B cell (primary cell): ENCODE measurements at places on chromosomes 1 and 21. TPM values are rescaled to one million over a fixed set of nuclear protein-coding genes. Genes with fewer than 3 reads are reported as not detected.
A peak's percentile ranks its signal among the peaks of the same experiment; 100 is the strongest.

- peaks cover 22% of the 10 kb centered on the region for H3K27me3 ChIP-seq
- no peak overlapping the region for H3K4me3 ChIP-seq
- H3K4me1 ChIP-seq, result peaks cover 7% of the 10 kb centered on the region
- no peak for DNase-seq
Measured at GRCh38 chr1:230430499-230430898, 4.4 kb upstream of the PGBD5 start.

GRCh38 chr1:205595435-205595834, 36.4 kb downstream of the ELK4 start:
- H3K27ac ChIP-seq, result no peak overlapping the region
- H3K4me3 ChIP-seq, result no peak overlapping the region
- H3K27me3 ChIP-seq, result no peaks in the 10 kb centered on the region
- peak; percentile 46 for DNase-seq
- H3K4me1 ChIP-seq, result peaks cover 47% of the 10 kb centered on the region
- peaks cover 3% of the 10 kb centered on the region for H3K36me3 ChIP-seq

- no peak for DNase-seq
- H3K36me3 ChIP-seq, result peaks cover 3% of the 10 kb centered on the region
- H3K27me3 ChIP-seq, result no peaks in the 10 kb centered on the region
- no peak overlapping the region for H3K4me3 ChIP-seq
- no peak overlapping the region for H3K27ac ChIP-seq
- H3K4me1 ChIP-seq, result peaks cover 55% of the 10 kb centered on the region
Measured at GRCh38 chr21:41428847-41429246, 2.8 kb downstream of the MX1 start.

DNA sequence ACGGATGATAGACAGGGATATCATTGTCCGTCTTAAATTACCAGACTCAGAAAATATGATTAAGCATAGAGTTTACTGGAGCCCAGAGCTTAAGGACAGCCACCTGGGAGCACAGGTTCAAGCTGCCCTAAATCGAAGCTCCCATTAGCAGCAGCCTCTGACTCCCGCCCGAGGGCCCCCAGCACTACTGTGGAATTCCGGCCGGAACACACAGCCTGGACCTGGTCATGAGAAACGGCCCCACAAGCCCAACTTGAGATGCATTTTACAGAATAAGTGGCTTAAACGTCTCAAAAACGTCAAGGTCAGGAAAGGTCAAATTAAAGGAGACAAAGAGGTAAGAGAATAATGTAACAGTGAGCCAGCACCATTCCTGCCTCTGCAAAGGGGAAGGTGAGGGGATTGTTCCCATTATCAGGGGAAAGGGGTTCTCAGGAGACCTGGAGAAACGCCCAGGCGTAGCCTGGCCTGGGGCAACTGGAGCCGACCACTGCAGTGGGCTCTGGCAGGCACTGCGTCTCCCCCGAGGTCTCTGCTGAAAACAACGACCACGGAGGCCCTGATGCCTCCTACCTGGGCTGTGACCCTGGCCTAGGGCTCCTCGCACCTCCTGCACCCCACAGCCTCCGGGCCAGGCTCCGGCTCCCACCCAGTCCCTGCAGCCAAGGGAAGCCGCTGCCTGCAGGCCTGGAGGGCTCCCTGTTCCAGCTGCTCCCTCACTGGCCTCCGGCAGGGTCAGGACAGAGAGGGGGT, 11.5 kb upstream of the COL6A1 start:
- peaks cover 28% of the 10 kb centered on the region for H3K4me1 ChIP-seq
- H3K27me3 ChIP-seq, result peaks cover 34% of the 10 kb centered on the region
- H3K4me3 ChIP-seq, result no peak overlapping the region
- no peak for DNase-seq

DNA sequence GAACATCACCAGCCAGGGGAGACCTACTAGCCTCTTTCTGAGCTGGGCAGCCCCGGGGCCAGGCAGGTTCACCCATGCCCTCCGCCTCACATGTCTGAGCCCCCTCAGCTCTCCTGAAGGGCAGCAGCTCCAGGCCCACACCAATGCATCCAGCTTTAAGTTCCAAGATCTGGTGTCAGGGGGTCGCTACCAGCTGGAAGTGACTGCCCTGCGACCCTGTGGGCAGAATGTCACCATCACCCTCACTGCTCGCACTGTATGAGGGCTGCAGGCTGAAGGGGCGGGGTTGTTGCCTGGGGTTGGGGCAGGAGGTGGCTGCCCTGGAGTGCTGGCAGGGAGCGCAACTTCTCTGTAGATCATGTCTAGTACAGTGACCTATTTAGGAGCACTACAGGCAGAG, 8.5 kb upstream of the PTPN7 start:
- H3K36me3 ChIP-seq, result no peaks in the 10 kb centered on the region
- H3K4me1 ChIP-seq, result peaks cover 28% of the 10 kb centered on the region
- no peak for DNase-seq
- no peak overlapping the region for H3K27ac ChIP-seq

DNA sequence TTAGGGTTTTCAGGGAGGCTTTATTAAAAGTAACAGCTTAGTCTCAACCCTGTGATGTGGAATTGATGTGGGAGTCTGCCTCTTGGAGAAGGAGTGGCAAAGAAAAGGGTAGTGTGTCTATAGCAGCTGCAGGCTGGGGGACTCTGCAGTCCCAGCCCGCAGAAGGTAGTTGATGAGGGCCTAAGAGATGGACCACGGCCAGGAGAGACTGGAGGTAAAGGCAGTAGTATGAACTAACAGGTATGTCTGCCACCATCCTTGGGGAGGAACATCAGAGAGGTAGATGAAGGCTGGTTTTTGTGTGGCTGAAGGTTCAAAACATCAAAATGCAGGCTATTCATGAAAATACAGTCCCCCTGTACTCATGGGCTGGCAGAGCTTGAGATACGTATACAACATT, 112.1 kb downstream of the KCTD3 start:
- H3K27me3 ChIP-seq, result no peaks in the 10 kb centered on the region
- no peak for DNase-seq
- no peaks in the 10 kb centered on the region for H3K36me3 ChIP-seq
- H3K27ac ChIP-seq, result no peak overlapping the region
- no peaks in the 10 kb centered on the region for H3K4me1 ChIP-seq
- H3K4me3 ChIP-seq, result no peak overlapping the region

- H3K27ac ChIP-seq, result no peak overlapping the region
- H3K27me3 ChIP-seq, result no peaks in the 10 kb centered on the region
- H3K4me3 ChIP-seq, result no peak overlapping the region
- H3K4me1 ChIP-seq, result no peaks in the 10 kb centered on the region
- DNase-seq, result no peak
Measured at GRCh38 chr1:245459621-245460020, 304.8 kb downstream of the KIF26B start.

- H3K4me3 ChIP-seq, result no peak overlapping the region
- no peak for DNase-seq
- H3K27ac ChIP-seq, result no peak overlapping the region
- H3K36me3 ChIP-seq, result no peaks in the 10 kb centered on the region
- peaks cover 12% of the 10 kb centered on the region for H3K4me1 ChIP-seq
- no peaks in the 10 kb centered on the region for H3K27me3 ChIP-seq
Measured at GRCh38 chr1:27006683-27007082, 6.0 kb downstream of the TENT5B start.

- H3K27ac ChIP-seq, result no peak overlapping the region
- H3K36me3 ChIP-seq, result no peaks in the 10 kb centered on the region
- no peak overlapping the region for H3K4me3 ChIP-seq
Measured at GRCh38 chr1:200228081-200228480, 181.8 kb downstream of the ZNF281 start.

GRCh38 chr1:234768171-234768568, 158.2 kb upstream of the IRF2BP2 start:
- peaks cover 39% of the 10 kb centered on the region for H3K4me1 ChIP-seq
- DNase-seq, result peak; percentile 69
- no peaks in the 10 kb centered on the region for H3K27me3 ChIP-seq
- no peak overlapping the region for H3K27ac ChIP-seq

GRCh38 chr1:180248731-180249681, 18.9 kb downstream of the LHX4 start:
- H3K36me3 ChIP-seq, result no peaks in the 10 kb centered on the region
- H3K27me3 ChIP-seq, result no peaks in the 10 kb centered on the region
- H3K27ac ChIP-seq, result no peak overlapping the region
- no peak for DNase-seq
- H3K4me1 ChIP-seq, result no peaks in the 10 kb centered on the region

GRCh38 chr1:58734630-58735029, 34.8 kb upstream of the MYSM1 start:
- no peak for DNase-seq
- no peak overlapping the region for H3K4me3 ChIP-seq
- H3K27ac ChIP-seq, result no peak overlapping the region
- no peaks in the 10 kb centered on the region for H3K36me3 ChIP-seq
- H3K27me3 ChIP-seq, result no peaks in the 10 kb centered on the region

GRCh38 chr1:54671985-54672608, 30.5 kb downstream of the MROH7 start:
- H3K36me3 ChIP-seq, result no peaks in the 10 kb centered on the region
- peak; percentile 51 for DNase-seq
- H3K27me3 ChIP-seq, result no peaks in the 10 kb centered on the region

DNA sequence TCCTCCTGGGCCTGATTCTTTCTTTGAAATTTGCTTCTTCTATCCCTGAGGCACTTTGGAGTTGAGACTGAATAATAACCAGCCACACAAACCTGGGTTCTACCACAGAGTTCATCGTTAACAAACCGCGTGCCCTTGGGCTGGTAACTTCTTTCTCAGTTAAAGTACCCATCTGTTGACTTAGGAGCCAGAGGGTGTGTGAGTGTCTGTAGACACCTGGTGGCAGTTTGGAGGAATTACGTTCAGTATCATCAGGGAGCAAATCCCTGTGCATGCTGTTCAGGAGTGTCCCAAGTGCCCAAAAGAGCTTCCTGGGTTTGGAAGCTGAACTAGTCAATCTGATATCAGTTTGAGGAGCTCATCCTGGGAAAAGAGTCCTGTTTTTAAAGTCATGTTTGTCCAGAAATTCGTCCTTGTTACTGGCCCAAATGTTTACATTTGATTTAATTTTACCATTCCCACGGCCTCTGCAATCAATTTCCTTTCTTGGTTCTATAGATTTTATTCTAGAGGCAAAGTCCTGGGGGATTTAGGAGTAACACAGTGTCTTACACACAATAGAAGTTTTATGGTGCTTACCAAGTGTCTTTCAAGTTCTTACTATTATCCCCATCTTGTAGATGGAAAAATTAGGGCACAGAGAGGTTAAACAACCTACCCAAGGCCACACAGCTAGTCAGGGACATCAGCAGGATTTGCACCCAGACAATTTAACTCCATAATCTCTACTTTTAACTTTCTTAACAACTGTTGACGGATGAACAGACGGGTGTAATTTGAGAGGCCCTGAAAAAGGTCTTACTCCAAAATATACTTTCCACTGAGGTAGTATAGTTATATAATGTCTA, 26.7 kb upstream of the RPTN start:
- no peak overlapping the region for H3K27ac ChIP-seq
- H3K4me1 ChIP-seq, result peaks cover 11% of the 10 kb centered on the region
- peak; percentile 64 for DNase-seq
- no peaks in the 10 kb centered on the region for H3K36me3 ChIP-seq
- peaks cover 21% of the 10 kb centered on the region for H3K27me3 ChIP-seq

DNA sequence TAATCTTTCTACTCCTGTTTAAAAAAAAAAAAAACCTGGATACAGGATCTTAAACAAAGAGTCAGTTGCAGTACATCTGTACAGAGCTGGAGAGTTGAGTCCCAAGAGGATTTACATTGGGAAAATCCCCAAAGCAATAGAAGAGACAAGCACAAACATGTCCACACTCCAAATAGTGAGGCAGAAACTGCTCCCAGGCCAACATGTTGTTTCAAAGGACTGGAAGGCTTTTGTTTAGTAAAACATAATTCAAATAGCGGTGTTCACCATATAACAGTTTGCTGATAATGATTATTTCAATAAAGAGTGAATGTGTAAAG, 425.4 kb downstream of the ADGRL2 start:
- H3K27ac ChIP-seq, result no peak overlapping the region
- no peaks in the 10 kb centered on the region for H3K36me3 ChIP-seq
- no peaks in the 10 kb centered on the region for H3K27me3 ChIP-seq
- no peak for DNase-seq
- H3K4me3 ChIP-seq, result no peak overlapping the region

DNA sequence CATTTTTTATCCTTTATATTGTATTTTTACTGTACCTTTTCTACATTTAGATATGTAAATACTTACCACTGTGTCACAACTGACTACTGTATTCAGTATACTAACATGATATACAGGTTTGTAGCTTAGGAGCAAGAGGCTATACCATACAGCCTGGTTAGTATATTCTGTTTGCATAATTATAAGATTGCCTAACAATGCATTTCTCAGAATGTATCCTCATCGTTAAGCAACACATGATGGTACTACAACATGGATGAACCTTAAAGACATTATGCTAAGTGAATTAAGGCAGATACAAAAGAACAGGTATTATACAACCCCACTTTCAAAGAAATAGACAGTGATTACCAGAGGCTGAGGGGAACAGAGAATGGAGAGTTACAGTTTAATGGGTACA, 62.7 kb downstream of the RUSC1 start:
- DNase-seq, result no peak
- H3K4me1 ChIP-seq, result no peaks in the 10 kb centered on the region
- no peak overlapping the region for H3K27ac ChIP-seq

GRCh38 chr1:232877365-232878028, 72.3 kb downstream of the MAP10 start:
- no peak for DNase-seq
- H3K36me3 ChIP-seq, result no peaks in the 10 kb centered on the region
- H3K4me1 ChIP-seq, result no peaks in the 10 kb centered on the region
- H3K27me3 ChIP-seq, result no peaks in the 10 kb centered on the region
- no peak overlapping the region for H3K4me3 ChIP-seq

- peaks cover 5% of the 10 kb centered on the region for H3K4me1 ChIP-seq
- H3K27ac ChIP-seq, result no peak overlapping the region
- H3K36me3 ChIP-seq, result peaks cover 44% of the 10 kb centered on the region
- no peak overlapping the region for H3K4me3 ChIP-seq
- H3K27me3 ChIP-seq, result no peaks in the 10 kb centered on the region
Measured at GRCh38 chr1:40204856-40205255, 42.9 kb upstream of the TMCO2 start.

DNA sequence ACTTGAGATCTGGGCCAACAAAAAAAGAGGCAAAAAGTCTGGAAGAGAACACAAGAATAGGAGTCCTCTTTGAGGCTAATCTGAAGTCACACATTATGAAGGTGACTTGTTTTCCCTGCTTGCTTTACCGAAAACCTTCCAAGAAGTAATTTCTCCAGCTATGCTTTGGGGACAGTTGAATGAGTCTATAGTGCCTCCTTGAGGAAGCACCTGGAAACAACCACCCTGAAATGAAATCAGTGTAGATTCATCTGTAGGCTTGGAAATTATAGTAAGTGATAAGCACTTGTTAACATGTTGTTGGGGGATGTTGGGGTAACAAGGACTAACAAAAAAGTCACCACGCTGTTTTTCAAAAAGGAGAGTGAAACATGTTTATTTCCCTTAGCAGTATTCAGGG, 23.4 kb upstream of the RPTN start:
- H3K27ac ChIP-seq, result no peak overlapping the region
- H3K4me3 ChIP-seq, result no peak overlapping the region
- H3K4me1 ChIP-seq, result no peaks in the 10 kb centered on the region
- no peak for DNase-seq
- H3K27me3 ChIP-seq, result peaks cover 3% of the 10 kb centered on the region

Gene CBR3
- 1.0 and 1.9 TPM in 2 replicates for polyA plus RNA-seq

Gene ACTL8
- not detected in 2 replicates for polyA plus RNA-seq

Gene NUDT17
- 7.2 and 7.7 TPM in 2 replicates for polyA plus RNA-seq

Gene ASTN1
- polyA plus RNA-seq, result not detected in 2 replicates

Gene TTC22
- 5.1 and 7.8 TPM in 2 replicates for polyA plus RNA-seq

Gene LPAR3
- 0.07 TPM in 1 of 2 replicates, not detected in the other for polyA plus RNA-seq

Gene DSCAM
- not detected in 2 replicates for polyA plus RNA-seq

Gene C1orf105
- not detected in 2 replicates for polyA plus RNA-seq

Gene FMO3
- polyA plus RNA-seq, result not detected in 2 replicates

Gene UBASH3A
- polyA plus RNA-seq, result 0.33 and 1.0 TPM in 2 replicates

Gene SPRR1B
- not detected in 2 replicates for polyA plus RNA-seq

Gene CASZ1
- polyA plus RNA-seq, result 9.5 and 18.9 TPM in 2 replicates

Gene CXADR
- 0.10 TPM in 1 of 2 replicates, not detected in the other for polyA plus RNA-seq
